HEK293T (cell line): ENCODE measurements at places on chromosomes 2 and 18.

DNA sequence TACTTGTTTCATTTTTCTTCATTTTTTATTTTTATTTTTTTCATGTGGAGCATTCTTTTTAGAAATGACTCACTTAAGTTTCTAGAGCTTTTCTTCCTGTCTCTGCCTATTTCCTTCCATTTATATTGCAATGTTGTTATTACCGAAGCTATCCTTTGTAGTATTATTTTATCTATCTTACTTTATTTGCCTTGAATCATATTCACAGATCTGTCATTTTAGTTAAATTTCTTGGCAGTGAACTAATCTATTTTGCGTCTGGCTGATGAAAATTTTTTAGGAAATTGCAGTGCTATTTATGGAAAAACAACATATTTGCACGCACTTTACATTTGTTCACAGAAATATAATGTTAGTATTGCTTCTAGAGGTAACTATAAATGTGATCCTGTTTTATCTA lies 956.9 kb upstream of the SLC39A10 start:
- no peak for DNase-seq

DNA sequence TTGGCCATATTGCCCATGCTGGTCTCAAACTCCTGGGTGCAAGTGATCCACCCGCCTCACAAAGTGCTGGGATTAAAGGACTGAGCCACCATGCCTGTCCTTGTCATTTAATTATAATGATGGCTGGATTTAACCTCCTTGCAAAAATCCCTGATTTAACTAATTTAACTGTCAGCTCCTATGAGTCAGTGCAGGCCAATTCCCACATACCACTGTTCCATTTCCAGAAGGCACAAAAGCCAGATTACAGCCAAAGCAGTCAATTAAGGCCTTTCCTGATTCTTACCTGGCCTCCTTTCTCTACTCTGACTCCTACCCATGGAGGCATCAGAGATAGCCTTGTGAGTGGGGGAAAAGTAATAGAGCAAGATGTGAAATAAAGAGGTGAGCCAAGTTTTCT lies 12.3 kb upstream of the SLC35F5 start:
- DNase-seq = no peak

DNA sequence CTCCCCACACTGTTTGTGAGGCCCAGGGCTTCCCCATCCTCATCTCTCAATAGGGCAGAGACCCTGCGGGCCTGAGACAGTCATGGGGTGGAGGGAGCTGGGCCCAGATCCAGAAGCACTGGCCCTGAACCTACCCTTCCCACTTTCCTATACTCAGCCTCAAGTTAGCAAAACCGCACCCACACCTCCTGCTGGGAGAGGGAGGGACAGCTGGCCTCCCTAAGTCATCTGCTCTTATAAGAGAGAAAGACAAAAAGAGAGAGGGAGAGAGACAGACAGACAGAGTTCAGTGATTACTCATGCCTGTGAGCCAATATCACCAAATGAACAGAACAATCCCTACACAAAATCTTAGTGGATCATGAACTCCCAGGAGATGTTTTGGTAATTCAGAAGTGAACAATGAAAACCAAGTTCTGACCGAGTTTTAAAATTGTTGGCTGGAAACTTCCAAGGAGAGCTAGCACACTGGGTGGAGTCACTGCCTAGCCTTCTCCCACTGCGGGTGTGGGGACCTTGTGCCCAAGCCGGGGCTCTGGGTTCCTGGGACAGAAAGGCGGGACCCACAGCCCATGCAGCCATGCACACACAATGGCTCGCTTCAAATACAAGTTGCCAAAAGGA lies 130.5 kb downstream of the PXDN start:
- DNase-seq = no peak

GRCh38 chr2:216687646-216688045 lies 7.7 kb downstream of the IGFBP5 start:
- DNase-seq = peak; percentile 41

GRCh38 chr2:24365051-24365450 lies 4.7 kb upstream of the ITSN2 start:
- no peak for DNase-seq

GRCh38 chr2:87995756-87996155 lies 20.6 kb downstream of the RNU2-63P start:
- no peak for DNase-seq

GRCh38 chr18:70414315-70414900 lies 125.6 kb downstream of the SOCS6 start:
- no peak for DNase-seq

DNA sequence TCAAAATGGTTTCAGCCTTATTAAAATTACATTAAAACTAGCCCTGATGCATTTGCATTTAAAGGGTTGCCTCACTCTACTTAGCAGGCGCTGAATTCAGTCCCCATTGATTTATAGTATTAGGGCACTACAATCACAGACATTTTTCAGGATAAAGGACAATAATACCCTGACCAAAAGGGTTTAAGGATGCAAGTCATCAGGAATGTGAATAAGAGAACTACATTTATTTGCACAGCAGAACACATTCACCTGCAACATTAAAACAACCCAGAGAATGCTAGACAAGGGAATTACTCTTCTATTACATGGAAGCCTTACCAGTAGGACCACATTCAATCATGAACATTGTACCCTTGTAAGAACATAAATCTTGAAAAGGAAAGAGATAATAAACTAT lies 93.6 kb downstream of the TCF4 start:
- DNase-seq = no peak

DNA sequence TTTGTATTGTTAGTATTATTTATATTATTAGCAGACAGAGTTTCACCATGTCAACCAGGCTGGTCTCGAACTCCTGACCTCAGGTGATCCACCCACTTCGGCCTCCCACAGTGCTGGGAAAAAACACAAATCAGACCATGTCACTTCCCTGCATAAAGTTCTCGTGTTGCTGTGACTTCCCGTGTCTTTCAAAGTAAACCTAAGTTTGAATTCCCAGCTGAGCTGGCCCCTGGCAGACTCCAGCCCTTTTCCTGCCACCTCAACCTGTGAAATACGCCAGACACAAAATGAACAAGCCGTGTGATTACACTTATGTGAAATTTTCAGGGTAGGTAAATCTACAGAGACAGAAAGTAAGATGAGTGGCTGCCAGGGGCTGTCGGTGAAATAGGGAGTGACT lies 7.9 kb downstream of the BOK start:
- DNase-seq = no peak

- DNase-seq = no peak
Observed at GRCh38 chr2:38200598-38200997, 124.6 kb upstream of the CYP1B1 start.

DNA sequence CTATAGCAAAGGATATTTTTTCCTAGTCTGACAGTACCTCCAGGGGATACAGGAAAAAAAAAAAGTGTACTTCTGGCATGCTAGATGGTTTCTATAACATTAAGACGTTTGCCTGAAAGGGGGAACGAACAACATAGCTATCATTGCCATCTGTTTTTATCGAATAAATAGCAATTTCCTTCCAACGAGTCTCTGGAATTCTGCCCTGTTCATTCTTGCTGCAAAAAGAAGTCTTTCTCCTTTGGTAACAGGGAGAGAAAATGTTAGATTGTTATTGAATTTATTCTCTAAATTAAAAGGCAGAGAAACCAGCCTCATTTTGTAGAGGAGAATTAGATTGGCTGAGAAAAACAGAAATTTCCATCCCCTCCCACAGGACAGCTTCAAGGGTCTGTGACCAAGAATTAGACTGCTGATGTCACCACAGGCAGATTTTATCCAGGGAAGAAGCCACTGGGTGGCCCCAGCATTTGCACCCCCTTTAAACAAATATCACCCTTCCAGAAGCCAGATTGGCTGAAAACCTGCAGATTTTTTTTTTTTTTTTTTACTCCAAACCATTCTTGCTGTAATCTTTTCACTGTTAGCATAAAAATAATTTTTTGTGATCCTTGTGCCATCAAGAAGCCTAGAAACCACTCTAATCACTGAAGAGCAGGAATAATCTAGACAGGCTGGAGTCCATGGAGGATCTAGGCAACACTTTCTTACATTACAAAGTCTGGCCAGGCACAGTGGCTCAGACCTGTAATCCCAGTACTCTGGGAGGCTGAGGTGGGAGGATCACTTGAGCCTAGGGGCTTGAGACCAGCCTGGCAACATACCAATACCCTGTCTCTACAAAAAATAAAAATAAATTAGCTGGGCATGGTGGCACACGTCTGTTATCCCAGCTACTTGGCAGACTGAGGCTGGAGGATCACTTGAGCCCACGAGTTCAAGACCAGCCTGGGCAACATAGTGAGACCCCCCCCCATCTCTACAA lies 12.0 kb downstream of the WDFY1 start:
- DNase-seq = no peak
